ENCODE measurements at places on chromosomes 13 and 19.

DNA sequence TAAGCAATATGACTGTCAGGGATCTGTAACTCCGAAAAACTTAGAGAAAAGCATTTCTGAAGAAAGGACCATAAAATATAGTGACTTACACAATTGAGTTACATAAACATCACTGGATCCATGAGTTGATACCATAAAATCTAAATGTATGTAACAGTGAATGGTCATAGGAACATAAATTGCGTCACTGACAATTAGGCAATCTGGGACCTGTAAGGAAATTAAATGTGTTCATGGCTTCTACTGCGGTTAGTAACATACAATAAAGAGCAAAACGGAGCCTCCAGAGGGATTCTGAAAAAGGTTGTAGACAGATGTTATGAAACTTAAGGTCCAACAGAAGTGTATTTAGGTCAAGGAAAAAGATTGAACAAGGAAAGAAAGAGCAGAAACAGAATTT is 27.1 kb downstream of the POU4F1 start:
- no peak for DNase-seq

GRCh38 chr13:78323848-78324247 is 279.5 kb downstream of the POU4F1 start:
- no peak for DNase-seq

DNA sequence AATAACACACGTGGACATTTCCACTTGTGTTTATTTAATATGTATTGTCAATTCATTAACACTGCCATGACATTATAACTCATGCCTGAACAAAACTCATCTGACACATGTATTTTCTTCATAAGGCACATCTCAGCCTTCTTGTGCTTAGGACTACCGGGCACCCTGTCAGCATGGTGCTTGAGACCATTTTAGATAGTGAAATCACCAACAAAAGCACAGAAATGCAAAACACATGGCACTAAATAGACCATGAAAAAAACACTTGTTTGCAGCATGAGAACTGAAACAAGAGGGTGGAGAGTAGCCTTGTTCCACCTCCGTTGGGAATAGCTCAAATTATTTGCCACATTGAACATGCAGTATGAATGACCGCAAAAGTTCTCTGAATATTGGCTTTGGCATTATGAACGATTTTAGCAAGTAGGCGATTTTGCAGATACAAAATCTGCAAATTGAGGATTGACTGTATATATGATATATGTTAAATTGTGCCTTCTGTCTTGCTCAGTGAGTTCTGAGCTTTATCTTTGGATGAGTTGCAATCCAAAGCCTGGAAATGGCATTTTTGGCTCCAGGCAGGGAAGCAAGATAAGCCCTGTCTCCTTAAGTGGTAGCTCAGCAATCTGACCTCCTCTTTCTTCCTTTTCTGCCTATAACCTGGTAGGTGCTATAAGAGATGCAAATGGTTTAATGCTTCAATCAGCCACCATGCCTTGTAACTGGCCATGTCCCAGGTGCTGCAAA is 328.2 kb downstream of the HS6ST3 start:
- no peak for DNase-seq

GRCh38 chr19:44685877-44686276 is 13.1 kb upstream of the CEACAM16 start:
- no peak for DNase-seq

GRCh38 chr13:19181621-19182485 is at the start of gene TUBA3C:
Gene TUBA3C (minus strand): TSS chr13:19181824. CDS start chr13:19181747, 77 bp downstream.
- DNase-seq: no peak

DNA sequence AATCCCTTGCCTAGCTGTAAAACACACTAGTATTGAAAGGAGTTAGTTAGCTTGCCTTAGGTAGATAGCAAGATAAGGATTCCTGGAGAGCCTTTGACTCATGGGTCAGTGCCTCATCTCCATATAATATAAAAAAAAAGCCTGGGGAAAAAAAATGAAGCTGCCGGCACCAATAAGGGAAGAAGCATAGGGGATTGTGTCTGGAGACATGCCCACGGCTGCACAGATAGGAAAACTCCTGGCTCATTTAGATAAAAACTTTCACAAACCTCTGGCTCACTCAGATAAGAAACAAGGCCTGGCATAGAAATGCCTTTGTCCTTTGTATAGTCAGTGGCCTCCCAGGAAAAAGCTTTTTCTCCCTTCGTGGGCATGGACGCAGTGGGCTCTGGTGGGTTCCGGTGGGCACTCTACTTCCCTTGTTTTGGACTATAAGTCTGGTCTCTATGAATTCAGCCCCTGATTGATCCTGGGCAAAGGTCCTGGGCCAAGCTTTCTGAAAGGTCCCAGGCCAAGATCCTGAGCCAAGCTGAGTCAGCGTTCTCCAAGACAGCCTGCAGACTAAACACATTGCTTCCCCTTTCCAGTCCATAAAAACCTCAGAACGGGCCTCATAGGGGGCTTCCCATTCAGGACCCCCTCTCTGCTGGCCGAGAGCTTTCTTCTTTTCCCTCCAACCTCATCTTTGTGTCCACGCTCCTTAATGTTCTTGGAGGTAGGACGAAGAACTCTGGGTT is 4.9 kb upstream of the OR7A17 start:
- no peak for DNase-seq

DNA sequence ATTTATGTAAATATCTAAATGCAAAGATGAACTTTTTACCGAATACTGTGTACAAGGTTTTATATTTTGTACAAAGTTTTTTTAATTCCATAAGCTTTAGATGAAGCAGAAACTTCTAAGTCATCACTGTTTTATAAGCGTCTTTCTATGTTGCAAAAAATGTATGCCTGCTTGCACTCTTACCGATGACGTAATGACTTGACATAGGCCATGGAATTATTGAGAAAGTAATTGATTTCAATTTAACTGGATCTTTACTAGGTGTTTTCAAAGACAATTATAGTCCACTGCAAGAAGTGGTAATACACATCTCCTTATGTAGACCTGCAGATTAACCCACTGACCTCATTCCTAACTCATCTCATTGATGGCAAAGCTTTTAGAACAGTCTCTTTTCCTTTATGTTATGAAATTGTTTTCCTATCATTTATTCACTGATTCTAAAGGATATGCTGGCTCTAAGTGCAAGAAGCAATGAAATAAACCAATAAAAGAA is 10.4 kb downstream of the DACH1 start:
- DNase-seq: no peak

DNA sequence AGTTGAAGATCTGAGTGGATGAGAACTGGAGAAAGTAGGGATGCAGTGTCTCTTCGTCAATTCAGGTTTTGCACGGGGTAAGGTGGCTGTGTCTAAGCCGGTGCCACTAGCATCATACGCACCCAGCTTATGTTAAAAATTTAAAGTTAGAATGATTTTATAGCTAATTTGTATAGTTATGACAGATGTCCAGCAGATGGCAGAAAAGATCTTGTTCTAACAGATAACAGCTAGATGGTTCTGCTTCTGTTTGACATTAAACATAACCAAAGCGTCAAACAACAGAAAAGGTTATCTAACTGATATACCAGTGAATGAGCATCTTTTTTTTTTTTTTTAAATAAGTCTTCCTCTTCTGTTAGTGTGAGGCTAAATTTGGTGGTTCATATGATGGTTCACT is 18.8 kb upstream of the EDDM13 start:
- no peak for DNase-seq

- DNase-seq: no peak
Observed at GRCh38 chr13:66347486-66348117, 882.5 kb downstream of the PCDH9 start.

DNA sequence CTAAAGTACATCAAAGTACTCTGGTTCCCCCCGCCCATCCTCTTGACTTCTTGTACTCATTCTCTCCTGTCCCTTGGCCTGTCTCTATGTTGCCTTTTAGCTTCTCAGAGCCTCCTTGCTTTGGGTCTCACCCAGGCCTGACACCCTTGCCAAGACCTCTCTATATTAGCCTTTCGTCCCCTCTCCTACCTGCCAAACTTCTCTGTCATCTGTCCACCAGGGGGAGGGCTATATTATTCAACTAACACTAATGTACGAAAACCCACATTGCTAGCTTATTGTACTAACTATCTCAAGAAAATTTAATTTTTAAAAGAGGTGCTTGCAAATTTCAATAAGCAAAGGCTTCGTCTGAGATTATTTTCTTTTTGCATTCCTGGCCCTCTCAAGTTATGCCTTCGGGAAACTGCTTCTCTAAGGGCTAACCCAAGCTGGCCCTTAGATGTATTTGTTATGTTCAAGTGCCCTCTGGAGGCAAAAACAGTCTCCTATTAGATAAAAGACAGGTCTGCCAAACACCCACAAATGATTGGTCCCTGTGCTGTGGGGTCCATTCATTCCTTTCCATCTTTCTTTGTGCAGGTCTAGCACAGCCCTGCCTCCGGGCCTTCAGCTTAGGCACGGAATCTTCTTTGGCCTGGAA is 6.3 kb upstream of the MRPS31 start:
- peak; percentile 49 for DNase-seq

DNA sequence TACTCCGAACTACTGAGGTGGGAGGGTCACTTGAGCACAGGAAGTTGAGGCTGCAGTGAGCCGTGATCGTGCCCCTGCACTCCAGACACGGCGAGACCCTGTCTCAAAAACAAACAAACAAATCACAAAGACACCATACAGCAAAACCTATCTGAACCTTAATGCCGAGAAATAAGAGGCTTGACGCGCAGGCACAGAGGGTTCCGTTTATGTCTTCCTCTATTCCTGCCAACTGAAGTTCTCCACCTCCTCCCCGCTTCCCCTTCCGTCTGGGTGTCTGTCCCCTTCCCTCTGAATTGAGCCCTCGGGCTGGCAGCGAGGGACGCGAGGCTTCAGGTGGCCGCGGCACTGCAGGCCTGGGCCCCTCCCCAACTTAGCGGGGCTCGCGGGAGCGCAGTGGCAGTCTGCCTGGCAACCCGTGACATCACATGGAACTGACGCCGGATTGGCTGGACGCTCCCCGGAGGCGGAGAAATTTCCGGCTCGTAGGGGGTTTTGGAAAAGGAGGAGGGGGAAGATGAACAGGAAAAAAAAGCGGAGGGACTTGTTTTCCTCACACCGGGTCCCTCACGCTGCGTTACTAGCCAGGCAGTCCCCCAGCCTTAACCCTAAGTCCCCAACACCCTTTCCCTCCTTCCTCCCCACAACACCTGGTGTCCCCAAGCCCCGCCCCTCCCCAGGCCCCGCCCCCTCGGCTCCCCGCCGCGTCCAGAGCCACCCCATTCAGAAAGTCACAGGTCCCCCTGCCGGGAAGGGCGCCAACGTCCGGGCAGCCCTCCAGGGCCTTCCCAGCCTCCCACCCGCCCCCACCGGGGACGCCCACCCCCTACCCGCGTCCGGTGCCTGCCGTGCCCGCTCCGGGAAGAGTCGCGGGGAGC is 1.1 kb upstream of the MYBPC2 start:
- peak; percentile 95 for DNase-seq
